ENCODE measurements at places on chromosomes 7 and 10.

DNA sequence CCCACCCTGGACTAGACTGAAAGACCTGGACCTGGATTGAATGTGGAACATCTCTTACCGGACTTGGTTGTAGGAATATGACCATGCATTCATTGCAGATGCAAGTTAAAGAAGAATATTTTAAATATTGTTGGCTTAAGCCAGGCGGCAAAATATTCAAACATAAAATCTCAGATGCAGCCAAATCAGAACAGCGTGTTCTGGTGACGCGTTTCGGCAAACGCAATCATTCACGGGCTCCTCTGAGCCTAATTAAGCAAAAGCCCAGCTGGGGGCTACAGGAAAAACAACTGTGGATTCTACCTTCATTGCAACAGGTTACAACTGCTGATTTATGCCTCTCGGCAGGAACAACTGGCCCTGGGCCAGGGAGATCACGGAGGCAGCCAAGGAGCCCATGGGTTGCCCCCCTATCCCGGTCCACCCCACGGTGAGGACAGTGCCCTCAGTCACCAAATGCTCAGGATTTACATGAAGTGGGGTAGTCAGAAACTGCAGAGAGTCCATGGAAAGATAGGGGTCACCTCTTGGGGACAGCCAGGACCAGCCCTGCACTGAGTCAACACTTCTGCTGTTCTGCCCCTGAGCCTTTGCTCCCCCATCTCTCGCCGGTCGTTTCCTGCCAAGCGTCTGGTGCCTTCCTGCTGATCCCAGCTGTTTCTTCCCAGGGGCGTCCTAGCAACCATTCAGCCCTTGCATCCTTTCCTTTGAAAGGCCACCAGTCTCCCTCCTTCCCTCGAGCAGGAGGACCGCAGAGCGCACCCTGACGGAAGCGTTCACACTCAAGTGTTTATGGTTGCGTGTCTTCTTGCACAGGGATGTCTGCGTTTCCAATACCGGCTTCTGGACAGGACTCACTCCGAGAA, 64.4 kb upstream of the SFMBT2 start:
- DNase-seq: no peak

DNA sequence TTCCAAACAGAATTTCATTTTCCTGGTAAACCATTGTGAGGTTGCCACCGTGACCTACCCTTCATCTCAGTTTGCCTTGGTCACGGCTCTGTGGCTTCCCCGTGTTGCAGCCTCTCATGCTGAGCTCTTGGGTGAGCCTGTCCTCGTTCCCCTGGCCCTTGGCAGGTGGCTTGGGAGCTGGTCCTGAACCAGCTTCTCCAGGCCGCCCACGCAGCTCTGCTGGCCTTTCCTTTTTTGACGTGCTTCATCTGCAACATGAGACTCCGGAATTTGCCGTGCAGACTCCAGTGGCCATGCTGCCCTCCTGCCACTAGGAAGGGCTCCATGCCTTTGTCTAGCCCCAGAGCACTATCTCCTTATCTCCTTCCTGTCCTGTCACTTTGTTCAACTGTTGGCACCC, 93.0 kb upstream of the NPS start:
- no peak for DNase-seq

- peak; percentile 87 for DNase-seq
These were observed 50.6 kb downstream of the ABLIM1 start for GRCh38 chr10:114607358-114607998.

- no peak for DNase-seq
These were observed 37.1 kb downstream of the ELMO1 start for GRCh38 chr7:37411444-37412034.

GRCh38 chr7:106466867-106467266, 182.1 kb upstream of the NAMPT start:
- no peak for DNase-seq

- DNase-seq: no peak
These were observed 1.5 kb downstream of the ZNF518A start for GRCh38 chr10:96131621-96132020.

- peak; percentile 39 for DNase-seq
These were observed 77.1 kb downstream of the ITGB8 start for GRCh38 chr7:20407585-20408466.

- DNase-seq: peak; percentile 3
These were observed 251.4 kb downstream of the SDK1 start for GRCh38 chr7:3552499-3552898.

DNA sequence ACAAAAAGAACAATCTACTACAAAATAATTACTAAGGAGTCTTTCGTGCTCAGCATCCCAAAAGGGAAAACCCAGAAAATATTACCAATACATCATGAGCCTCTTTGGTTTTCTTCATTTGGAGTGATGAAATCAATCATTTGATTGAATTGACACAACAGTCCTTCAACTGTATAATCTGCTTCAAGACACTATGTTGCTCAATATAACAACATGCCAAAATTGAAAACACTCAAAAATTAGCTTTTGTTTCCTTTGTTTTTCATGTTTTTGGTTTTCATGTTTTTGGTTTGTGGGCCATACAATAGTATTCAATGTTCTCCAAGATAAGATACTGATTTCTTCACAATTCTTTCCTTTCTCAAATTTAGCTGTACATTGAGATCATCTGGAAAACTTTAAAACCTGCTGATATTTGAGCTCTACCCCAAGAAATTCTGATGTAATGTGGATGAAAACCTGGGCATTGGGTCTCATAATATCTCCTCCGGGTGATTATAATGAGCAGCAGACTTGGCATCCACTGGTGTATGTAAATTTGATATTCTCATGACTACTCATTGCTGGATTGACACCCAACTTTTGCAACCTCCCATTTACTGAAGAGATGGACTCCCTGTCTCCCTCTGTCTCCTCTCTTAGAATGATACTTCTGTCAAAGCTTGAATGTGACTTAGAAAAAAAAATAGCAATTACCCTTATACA, 4.6 kb downstream of the SOSTDC1 start:
- DNase-seq: no peak

Data from fibroblast of mammary gland (primary cell).